PC-9 (cell line): ENCODE measurements at places on chromosomes 4 and X.
A peak's percentile ranks its signal among the peaks of the same experiment; 100 is the strongest.

DNA sequence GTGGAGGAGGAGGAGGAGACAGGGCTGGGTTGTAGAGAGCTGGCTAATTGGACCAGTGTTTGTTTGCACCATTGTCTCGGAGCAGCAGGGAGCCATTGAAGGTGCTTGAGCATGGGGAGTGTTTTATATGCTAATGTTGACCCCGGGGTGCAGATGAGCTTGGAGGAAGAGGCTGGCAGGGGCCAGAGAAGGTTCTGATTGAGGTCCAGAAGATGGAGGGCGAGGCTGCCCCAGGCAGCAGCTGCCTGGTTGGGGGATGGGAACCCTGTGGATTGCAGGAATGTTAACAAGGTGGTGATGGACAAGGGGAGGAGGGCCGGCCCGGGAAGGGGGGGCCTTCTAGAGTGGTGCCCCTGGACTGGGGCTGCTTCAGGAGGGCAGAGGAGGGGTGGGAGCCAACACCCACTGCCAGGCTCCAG, 18.0 kb downstream of the DOK7 start:
- no peak for DNase-seq
- no peaks in the 10 kb centered on the region for H3K36me3 ChIP-seq
- no peak overlapping the region for H3K4me3 ChIP-seq
- peaks cover 20% of the 10 kb centered on the region for H3K4me1 ChIP-seq
- no peak overlapping the region for H3K27ac ChIP-seq

- H3K4me1 ChIP-seq = peaks cover 29% of the 10 kb centered on the region
- H3K27me3 ChIP-seq = no peaks in the 10 kb centered on the region
These were observed 230.1 kb downstream of the SHROOM3 start for GRCh38 chr4:76665153-76665552.

DNA sequence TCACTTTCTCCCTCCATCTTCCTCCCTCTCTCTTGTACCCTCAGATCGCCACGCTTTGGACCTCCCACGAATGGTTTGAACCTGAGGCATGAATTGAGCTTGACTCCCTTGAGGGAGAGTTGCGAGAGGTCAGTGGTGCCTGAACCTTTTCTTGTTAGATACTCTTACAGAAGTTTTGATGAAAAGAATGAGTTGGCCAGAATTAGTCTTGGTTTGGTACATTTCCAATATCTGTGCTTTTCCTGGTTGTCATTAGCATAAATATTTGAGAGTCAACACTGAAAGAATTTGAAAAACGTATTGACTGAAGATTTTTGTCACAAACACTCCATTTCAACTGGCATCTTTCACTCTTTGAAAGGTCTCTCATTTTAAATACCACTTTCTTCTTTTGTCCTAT, 510.6 kb upstream of the DIPK2B start:
- H3K4me1 ChIP-seq = peaks cover 35% of the 10 kb centered on the region
- no peaks in the 10 kb centered on the region for H3K27me3 ChIP-seq
- peak; percentile 60 for DNase-seq
- H3K27ac ChIP-seq = peak overlapping the region; percentile 96

DNA sequence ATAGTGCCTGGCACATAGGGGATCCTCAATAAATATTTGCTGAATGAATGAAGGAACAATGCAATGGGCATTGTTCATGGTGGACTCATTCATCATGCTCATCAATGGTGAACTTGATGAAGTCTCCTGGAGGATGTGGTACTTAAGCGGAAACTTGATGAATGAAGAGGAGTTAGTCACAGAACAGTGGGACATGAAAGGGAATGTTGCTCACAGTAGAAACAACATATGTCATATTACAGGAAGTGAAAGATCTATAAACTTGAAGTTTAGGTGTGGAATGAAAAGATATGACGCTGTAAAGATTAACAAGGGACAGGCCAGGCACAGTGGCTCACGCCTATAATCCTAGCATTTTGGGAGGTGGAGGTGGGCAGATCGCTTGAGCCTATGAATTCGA, 224.1 kb downstream of the PPP3CA start:
- no peak overlapping the region for H3K27ac ChIP-seq
- no peaks in the 10 kb centered on the region for H3K27me3 ChIP-seq
- H3K4me3 ChIP-seq = no peak overlapping the region
- no peaks in the 10 kb centered on the region for H3K4me1 ChIP-seq
- no peak for DNase-seq
- H3K36me3 ChIP-seq = no peaks in the 10 kb centered on the region

DNA sequence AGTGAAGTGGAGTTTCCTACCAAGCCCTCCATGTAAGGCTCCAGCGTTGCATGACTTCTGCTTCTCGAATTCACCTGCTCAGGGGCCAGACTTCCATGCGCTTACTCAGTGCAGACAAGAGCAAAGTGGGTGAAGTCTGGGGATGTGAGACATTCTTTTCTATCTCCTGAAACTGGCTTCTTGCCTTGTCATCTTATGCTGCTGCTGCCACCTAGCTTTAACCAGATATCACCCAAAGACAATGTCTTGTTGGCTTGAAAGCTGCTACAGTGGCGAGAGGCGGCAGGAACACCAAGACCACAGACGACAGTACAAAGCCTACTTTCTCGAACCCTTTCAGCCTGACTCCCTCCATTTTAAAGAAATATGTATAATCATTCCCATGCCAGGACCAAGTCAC, 103.6 kb upstream of the ADGRG2 start:
- no peak overlapping the region for H3K27ac ChIP-seq
- H3K27me3 ChIP-seq = peaks cover 5% of the 10 kb centered on the region; the same call in 1 of the 2 replicates
- no peaks in the 10 kb centered on the region for H3K36me3 ChIP-seq
- H3K4me3 ChIP-seq = no peak overlapping the region
- no peaks in the 10 kb centered on the region for H3K4me1 ChIP-seq

- no peak overlapping the region for H3K4me3 ChIP-seq
These were observed 9.6 kb upstream of the ABLIM2 start for GRCh38 chr4:8168232-8168631.

DNA sequence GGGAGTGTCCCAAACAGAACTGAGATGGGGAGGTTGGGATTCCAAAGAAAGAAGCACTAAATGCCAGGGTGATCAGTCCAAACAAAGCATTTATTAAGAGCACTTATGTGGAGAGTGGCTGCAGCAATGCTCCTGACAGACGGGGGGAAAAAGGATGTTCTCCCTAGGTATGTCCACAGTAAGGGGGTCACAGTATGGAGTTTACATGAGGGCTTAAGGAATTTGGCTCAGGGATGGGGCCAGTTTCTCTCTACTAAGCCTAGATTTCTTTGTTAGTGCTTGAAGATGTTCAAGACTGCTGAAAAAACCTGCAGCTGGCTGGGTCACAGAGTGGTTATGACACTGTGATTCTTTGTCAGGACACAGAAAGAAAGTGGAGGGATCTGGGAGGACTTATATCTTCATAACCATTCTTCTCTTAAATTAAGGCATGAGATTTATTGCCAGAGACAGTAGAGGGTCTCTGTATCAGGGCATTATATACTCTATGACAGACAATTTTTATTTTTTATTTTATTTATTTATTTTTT, 1468.0 kb downstream of the C4orf33 start:
- H3K27me3 ChIP-seq = no peaks in the 10 kb centered on the region
- no peaks in the 10 kb centered on the region for H3K36me3 ChIP-seq
- H3K27ac ChIP-seq = no peak overlapping the region
- no peaks in the 10 kb centered on the region for H3K4me1 ChIP-seq
- peak overlapping the region; percentile 31; the same call in 1 of the 2 replicates for H3K4me3 ChIP-seq

- DNase-seq = no peak
- no peak overlapping the region for H3K4me3 ChIP-seq
- no peaks in the 10 kb centered on the region for H3K27me3 ChIP-seq
- peaks cover 12% of the 10 kb centered on the region for H3K4me1 ChIP-seq
- no peaks in the 10 kb centered on the region for H3K36me3 ChIP-seq
These were observed 2.4 kb downstream of the ZMYM3 start for GRCh38 chrX:71251466-71251973.

DNA sequence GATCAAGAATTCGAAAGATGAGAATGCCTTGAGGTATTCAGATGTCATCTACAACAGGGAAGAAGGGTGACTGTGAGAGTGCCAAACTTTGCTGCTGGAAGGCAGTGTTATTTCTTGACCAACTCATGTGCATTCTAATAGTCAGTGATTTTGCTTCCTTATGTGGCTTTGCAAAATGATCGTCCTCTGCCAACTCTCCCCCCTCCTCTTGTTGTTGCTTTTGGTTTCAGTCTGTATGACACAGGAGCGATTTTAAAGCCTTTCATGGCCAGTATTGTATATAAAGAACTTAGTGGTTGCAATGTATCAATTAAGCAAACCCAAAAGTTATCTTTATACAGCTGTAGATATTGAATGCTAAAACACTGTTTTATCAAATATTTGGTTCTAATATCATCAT, 379.1 kb downstream of the IL1RAPL1 start:
- H3K27me3 ChIP-seq = no peaks in the 10 kb centered on the region
- no peak for DNase-seq
- no peaks in the 10 kb centered on the region for H3K36me3 ChIP-seq

DNA sequence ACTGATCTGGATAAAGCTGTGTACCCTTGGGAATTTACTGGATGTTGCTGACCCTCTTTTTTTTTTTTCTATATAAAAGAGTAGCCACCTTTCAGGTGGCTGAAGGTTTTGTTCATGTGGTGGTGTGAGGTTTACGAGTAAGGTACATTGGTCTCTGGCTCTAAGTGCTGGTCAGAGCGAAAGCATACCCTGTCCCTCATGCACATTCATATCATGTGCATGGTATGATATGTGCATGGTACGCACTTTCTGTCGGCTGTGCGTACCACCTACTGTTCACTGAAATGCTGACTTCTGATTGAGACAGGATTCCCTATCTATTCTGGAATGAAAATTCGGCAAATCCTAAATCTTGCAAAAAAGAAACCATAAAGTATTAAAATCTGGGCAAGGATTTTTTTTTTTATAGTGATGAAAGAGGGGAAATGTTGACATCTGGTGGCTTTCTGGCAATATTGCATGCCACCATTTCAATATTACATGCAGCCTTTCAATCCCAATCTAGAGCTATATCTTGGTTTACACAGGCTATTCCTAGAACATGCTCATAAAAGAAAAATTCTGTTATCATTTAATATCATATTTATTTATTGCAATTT, 32.8 kb downstream of the FAM149A start:
- H3K4me3 ChIP-seq = no peak overlapping the region
- no peaks in the 10 kb centered on the region for H3K36me3 ChIP-seq
- no peak overlapping the region for H3K27ac ChIP-seq
- no peaks in the 10 kb centered on the region for H3K27me3 ChIP-seq
- no peak for DNase-seq
- no peaks in the 10 kb centered on the region for H3K4me1 ChIP-seq

DNA sequence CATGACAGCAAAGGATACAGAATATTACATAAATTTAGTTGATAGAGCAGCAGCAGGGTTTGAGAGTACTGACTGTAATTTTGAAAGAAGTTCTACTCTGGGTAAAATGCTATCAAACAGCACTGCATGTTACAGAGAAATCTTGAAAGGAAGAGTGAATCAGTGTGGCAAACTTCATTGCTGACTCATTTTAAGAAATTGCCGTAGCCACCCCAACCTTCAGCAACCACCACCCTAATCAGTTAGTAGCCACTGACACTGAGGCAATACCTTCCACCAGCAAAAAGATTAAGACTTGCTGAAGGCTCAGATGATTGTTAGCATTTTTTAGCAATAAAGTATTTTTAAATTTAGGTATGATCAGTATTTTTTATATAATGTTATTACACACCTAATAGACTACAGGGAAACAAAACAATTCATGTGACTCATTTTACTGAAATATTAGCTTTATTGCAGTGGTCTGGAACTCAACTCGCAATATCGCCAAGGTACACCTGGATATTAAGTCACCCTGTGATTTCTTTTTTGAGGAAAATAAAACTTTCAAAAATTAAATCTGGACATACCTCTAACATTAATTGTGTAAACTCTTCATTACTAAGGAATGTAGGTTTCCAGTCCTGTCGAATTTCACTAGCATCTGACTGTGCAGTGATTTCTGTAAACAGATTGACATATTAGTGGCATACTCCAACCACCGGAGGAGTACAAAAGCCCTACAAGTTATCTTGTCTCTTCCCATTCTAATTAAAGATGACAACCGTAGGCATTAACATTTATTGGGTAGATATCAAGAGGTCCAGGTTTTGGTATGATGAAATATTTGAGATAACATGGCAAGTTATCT, 71.1 kb downstream of the CLOCK start:
- H3K4me3 ChIP-seq = no peak overlapping the region
- H3K27ac ChIP-seq = peak overlapping the region; percentile 16; the same call in 1 of the 2 replicates
- no peaks in the 10 kb centered on the region for H3K4me1 ChIP-seq
- no peaks in the 10 kb centered on the region for H3K27me3 ChIP-seq
- no peak for DNase-seq

- DNase-seq = no peak
- no peak overlapping the region for H3K4me3 ChIP-seq
- H3K4me1 ChIP-seq = no peaks in the 10 kb centered on the region
- H3K27ac ChIP-seq = no peak overlapping the region
These were observed 244.6 kb upstream of the FTHL17 start for GRCh38 chrX:31316340-31316991.

GRCh38 chr4:64814616-64815015, 405.4 kb upstream of the TECRL start:
- no peaks in the 10 kb centered on the region for H3K4me1 ChIP-seq
- no peak for DNase-seq
- no peaks in the 10 kb centered on the region for H3K27me3 ChIP-seq
- H3K36me3 ChIP-seq = no peaks in the 10 kb centered on the region

DNA sequence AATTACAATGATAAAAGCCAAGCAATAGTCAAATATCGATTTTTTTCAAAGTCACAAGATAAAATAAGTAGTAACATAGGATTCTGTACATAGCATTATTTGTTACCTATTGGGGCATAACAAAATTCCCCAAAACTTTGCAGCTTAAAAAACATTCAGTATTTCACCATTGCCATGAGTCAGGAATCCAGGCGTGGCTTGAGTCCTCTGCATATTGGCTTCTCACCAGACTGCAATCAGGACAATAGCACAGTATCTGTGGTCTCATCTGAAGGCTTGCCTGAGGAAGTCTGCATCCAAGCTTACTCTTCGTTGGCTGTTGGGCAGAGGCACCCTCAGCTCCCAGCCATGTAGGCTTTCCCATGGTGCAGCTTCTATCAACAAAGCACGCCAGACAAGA, 6.2 kb upstream of the CTBP1 start:
- peaks cover 10% of the 10 kb centered on the region; the same call in 1 of the 2 replicates for H3K36me3 ChIP-seq
- no peak overlapping the region for H3K27ac ChIP-seq
- H3K4me3 ChIP-seq = no peak overlapping the region
- H3K27me3 ChIP-seq = peaks cover 7% of the 10 kb centered on the region

GRCh38 chr4:30847167-30847566, 127.0 kb downstream of the PCDH7 start:
- H3K27me3 ChIP-seq = no peaks in the 10 kb centered on the region
- no peak overlapping the region for H3K27ac ChIP-seq
- DNase-seq = no peak
- no peak overlapping the region for H3K4me3 ChIP-seq
- no peaks in the 10 kb centered on the region for H3K36me3 ChIP-seq

GRCh38 chr4:74456056-74456744, 11.3 kb downstream of the AREG start:
- H3K36me3 ChIP-seq = 0 out of 2 replicates have a peak, but pooled peaks cover 4% of the 10 kb centered on the region
- peaks cover 8% of the 10 kb centered on the region for H3K4me1 ChIP-seq
